ENCODE measurements at places on chromosomes 4 and X. TPM values are rescaled to one million over a fixed set of nuclear protein-coding genes. Genes with fewer than 3 reads are reported as not detected.

GAGE12E gene
- not detected for total RNA-seq

GRCh38 chr4:31124008-31124585, 403.9 kb downstream of the PCDH7 start:
- no peak for DNase-seq

- no peak for DNase-seq
These were observed 1242.9 kb downstream of the C4orf33 start for GRCh38 chr4:130338851-130339250.

GRCh38 chr4:102299354-102300107, 45.8 kb downstream of the SLC39A8 start:
- peak; percentile 59 for DNase-seq

DNA sequence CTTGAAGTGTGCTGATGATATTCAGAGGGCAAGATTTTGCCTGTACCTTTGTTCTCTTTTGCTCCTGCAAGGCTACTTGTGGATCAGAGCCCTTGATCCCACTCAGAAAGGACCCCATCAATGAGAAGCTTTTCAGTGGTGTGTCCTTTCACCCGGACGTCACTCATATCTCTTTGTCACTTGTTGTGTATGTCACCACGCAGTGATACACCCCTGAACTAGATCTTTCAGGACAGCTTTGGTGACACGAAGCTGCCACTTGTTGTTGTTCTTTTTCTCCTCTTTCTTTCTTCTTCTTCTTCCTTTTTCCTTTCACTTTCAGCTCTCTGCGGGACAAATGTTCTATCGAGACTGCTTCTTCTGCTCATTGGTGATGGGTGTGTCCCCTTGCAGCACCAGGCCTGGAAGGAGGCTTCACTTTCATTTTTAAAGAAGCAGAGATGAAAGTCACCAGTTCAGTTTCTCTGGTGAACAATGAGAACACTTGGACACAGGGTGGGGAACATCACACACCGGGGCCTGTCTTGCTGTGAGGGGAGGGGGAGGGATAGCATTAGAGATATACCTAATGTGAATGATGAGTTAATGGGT, 83.6 kb downstream of the NBDY start:
- DNase-seq, result no peak

GRCh38 chr4:76306882-76307659, 538 bp downstream of the STBD1 start:
- DNase-seq, result peak; percentile 1

DNA sequence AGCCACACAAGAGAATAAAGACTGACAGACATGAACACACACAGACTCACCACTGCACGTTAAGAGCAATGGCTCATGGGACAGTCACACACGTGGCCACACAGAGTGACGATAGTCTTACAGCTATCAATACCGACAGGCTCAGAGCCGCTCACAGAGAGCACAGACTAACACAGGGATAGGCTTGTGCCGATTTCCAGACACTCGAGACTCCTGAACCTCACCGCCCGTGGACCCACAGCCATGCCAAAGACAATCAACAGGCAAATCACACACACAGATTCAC, 716 bp upstream of the SLC38A5 start:
- DNase-seq, result no peak

DNA sequence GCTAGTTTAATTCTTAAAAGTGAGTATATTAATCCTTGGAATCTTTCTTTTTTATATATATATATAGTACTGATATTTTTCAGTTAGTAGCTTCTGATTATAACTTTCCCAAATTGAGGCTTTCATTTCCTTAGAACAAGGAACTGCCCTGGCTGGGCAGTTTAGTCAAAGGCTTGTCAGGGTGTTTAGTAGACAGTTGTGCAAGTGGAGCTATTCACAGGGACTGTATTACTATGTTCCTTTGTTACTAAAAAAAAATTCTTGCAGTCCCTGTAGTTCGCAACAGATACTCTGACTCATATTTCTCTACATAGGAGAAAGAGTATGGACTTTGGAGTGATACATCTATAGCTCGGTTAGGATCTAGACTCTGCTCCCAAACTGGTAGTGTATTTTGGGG, 20.8 kb downstream of the USO1 start:
- DNase-seq, result no peak

DSPP gene
- total RNA-seq, result not detected

- no peak for DNase-seq
These were observed 3.6 kb downstream of the PLXNB3 start for GRCh38 chrX:153767674-153768055.

DNA sequence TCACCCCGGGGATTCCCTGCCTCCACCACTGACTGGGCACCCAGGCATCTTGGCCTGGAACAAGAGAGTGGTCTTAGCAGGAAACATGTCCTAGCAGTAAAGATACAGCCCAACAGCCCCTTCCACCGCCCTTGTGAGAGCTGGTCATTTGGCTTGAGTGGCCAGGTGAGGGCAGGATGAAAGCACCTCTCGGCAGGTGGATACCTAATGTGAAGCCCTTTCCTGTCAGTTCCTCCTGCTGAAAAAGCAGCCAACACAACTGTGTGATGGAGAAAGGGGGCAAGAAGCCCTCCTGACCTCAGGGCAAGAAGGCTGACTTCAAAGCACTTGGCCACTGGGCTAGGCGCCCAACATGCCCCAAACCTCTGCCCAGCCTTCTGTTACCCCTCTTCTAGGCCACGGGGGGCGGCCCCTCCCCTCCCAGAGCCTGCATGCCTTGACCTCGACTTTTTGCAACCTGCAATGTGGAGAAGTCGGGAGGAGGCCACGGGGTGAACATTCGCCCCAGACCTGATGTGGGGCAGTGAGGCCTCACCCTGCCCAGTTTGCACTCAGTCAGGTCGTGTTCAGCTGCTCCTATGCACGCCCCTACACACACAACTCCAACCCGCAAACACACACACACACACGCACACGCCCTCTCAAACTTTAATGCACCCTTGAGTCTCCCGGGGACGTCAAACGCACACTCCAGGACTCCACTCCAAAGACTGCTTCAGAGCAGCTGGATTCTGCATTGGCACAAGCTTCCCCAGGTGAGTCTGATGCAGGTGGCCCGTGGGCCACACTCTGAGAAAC, 1.1 kb downstream of the LGI2 start:
- DNase-seq, result no peak

DNA sequence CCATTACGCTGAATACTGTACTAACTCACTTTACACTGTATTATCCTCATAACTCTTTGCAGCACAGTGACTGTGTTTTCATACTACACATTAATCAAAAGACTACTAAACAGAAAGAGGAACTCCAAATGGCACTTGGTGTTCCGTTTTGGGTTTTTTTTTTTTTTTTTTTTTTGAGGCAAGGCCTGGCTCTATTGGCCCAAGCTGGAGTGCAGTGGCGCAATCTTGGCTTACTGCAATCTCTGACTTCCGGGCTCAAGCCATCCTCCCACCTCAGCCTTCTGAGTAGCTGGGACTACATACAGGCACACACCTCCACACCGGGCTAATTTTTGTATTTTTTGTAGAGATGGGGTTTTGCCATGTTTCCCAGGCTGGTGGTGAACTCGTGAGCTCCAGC, 10.7 kb downstream of the KLHL8 start:
- no peak for DNase-seq

DCAF12L2 gene
- 0.83 TPM for total RNA-seq

DNA sequence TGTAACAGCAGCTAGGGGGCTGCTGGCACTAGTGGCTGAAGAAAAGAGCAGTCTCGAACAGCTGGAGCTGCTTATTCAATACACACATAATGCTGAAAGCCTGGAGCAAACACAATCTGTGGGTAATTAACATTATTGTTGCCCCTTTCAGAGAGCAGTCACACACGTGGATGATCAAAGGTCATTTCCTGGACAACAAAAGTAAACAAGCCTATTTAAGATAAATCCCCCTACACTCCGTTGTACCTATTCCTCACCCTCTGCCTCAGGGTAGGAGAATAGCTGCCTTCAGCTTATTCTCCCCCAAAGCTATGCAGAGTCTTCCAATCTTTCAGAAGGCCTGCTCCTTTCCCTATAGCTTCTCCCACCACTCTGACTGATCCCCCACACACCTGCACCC, 803.9 kb downstream of the C4orf33 start:
- DNase-seq, result no peak

HAUS7 gene
- total RNA-seq, result 82.6 TPM

GRCh38 chrX:49995107-49995731, 72.8 kb downstream of the CLCN5 start:
- peak; percentile 47 for DNase-seq

Data from A673 (cell line).